Bronchus fibroblast of lung (primary cell): ENCODE measurements at places on chromosomes 12 and 14. TPM values are rescaled to one million over a fixed set of nuclear protein-coding genes. Genes with fewer than 3 reads are reported as not detected.

Gene PAH
- not detected in 2 replicates for total RNA-seq

Gene ACRBP
- 0.89 and 1.0 TPM in 2 replicates for total RNA-seq

Gene ADAMTS20
- not detected in 2 replicates for total RNA-seq

Gene MYF5
- total RNA-seq: not detected in 2 replicates

Gene RPGRIP1
- total RNA-seq: not detected in 2 replicates

Gene TRAF3
- total RNA-seq: 5.9 and 8.9 TPM in 2 replicates

Gene FSCB
- not detected in 2 replicates for total RNA-seq

Gene TM9SF1
- total RNA-seq: 58.4 and 59.5 TPM in 2 replicates

Gene TPH2
- not detected in 2 replicates for total RNA-seq

Gene DPF3
- 4.6 and 5.5 TPM in 2 replicates for total RNA-seq

Gene RIMKLB
- total RNA-seq: 6.4 and 7.9 TPM in 2 replicates

Gene TAS2R46
- not detected in 2 replicates for total RNA-seq

Gene CAPZA3
- total RNA-seq: not detected in 2 replicates

Gene OR4E2
- total RNA-seq: not detected in 2 replicates

Gene DNAJC22
- 9.1 and 9.6 TPM in 2 replicates for total RNA-seq

Gene HOXC4
- total RNA-seq: 1.6 and 2.0 TPM in 2 replicates

Gene KCNC2
- not detected in 2 replicates for total RNA-seq

Gene BIN2
- total RNA-seq: not detected in 2 replicates

Gene CEP170B
- total RNA-seq: 11.6 and 11.9 TPM in 2 replicates

Gene LIN7A
- 13.8 and 18.3 TPM in 2 replicates for total RNA-seq

Gene MYO1A
- total RNA-seq: not detected in 2 replicates

Gene CLEC9A
- not detected in 2 replicates for total RNA-seq

Gene RTL1
- total RNA-seq: not detected in 2 replicates

Gene APPL2
- total RNA-seq: 28.4 and 28.6 TPM in 2 replicates

Gene RFLNA
- total RNA-seq: 0.34 and 0.59 TPM in 2 replicates

Gene BDKRB1
- 3.1 and 3.5 TPM in 2 replicates for total RNA-seq

Gene SLC39A5
- total RNA-seq: 0.15 TPM in 1 of 2 replicates, not detected in the other

Gene PRICKLE1
- total RNA-seq: 2.9 and 4.9 TPM in 2 replicates

Gene DHRS4L2
- 14.3 and 17.1 TPM in 2 replicates for total RNA-seq

Gene THTPA
- 10.0 and 16.1 TPM in 2 replicates for total RNA-seq

Gene MOK
- 12.8 and 23.7 TPM in 2 replicates for total RNA-seq

Gene FKBP11
- total RNA-seq: 40.3 and 47.1 TPM in 2 replicates

Gene HCAR1
- total RNA-seq: 0.34 and 0.74 TPM in 2 replicates

Gene GNG2
- 23.0 and 23.6 TPM in 2 replicates for total RNA-seq

Gene TDRD9
- 0.15 and 0.84 TPM in 2 replicates for total RNA-seq

Gene TAS2R7
- not detected in 2 replicates for total RNA-seq

Gene AEBP2
- total RNA-seq: 5.7 and 8.0 TPM in 2 replicates

Gene RNASE8
- not detected in 2 replicates for total RNA-seq

Gene A2M
- total RNA-seq: 4.4 and 5.6 TPM in 2 replicates
